ENCODE measurements at places on chromosomes 6 and 20.

- DNase-seq, result no peak
Observed at GRCh38 chr20:45832619-45833018, 980 bp upstream of the SNX21 start.

- DNase-seq, result no peak
Observed at GRCh38 chr6:100879317-100879716, 1.8 kb downstream of the ASCC3 start.

- DNase-seq, result no peak
Observed at GRCh38 chr20:59623133-59623532, 18.8 kb downstream of the PHACTR3 start.

GRCh38 chr6:99614430-99615186 lies 8.0 kb downstream of the PRDM13 start:
- no peak for DNase-seq

DNA sequence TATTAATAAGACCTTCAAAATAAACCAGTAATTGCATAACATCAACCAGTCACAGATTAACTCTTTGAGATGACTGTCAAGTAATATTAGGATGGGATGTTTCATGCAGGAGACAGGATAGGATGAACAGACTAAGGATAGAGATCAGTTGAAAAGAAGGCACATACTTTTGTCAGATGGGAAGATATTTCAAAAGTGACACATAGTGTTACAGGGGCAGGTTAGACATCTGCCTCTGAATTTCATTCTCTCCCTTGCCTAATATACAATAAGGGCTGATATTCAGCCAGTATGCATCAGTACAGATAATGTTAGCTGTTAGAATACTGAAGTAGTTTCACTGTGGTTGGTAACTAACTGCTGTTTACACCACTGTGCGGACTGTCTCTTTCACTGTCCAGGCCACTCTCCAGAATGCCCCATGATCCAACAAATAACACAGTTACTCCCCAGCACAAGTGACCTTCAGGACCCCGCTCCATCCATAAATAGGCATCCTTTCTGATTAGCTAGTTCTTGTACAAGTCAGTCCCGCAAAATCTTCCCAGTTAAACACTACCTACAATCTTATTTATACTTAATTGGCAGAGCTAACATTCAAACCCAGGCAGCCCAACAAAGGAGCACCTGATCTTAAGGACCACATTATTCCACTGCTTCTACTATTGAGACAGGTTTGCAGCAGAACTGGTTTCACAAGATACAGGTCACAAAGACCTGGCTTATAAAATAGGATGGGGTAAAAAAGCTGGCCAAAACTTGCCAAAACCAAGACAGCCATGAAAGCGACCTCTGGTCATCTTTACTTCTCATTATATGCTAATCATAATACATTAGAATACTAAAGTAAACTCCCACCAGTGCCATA lies 21.9 kb upstream of the PLN start:
- DNase-seq, result no peak

- no peak for DNase-seq
Observed at GRCh38 chr20:64226686-64227580, 28.6 kb upstream of the PCMTD2 start.

GRCh38 chr6:12529364-12530019 lies 187.1 kb upstream of the PHACTR1 start:
- no peak for DNase-seq

DNA sequence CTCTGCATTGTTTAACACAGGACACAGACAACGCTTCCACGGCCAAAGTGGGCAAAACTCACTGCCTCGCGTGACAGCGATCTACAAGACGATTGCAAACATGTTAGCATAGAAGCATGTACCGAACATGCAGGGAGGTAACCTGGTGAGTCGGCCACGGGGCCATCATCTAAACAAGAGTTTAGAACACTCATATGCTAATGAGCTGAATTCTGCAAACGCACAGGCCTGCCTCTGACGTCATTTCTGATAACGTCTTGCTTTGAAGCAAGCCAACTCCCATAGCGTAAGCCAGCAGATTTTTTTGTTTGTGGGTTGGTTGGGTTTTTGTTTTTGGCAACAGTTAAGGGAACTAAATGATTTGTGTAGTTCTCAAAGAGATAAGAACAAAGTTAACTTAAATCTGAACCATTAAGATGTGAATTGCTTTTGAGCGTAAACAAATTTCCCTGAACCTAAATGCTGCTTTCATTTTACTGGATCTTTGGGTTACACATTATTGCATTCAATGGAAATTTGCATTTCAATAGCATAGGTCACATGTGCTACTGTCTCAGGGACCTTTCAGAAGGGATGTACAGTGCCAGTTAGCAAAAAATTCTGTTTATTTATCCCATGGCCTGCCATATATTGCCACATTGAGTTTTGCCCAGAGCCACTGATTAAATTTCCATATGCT lies 184.5 kb upstream of the PDE10A start:
- no peak for DNase-seq

All from stimulated activated CD4-positive, alpha-beta T cell treated with anti-CD3 and anti-CD28 coated beads, Interleukin-15, amount 100 ng/mL, for 1 hour (primary cell).